ENCODE measurements at places on chromosomes 11 and 22. TPM values are rescaled to one million over a fixed set of nuclear protein-coding genes. Genes with fewer than 3 reads are reported as not detected.

DNA sequence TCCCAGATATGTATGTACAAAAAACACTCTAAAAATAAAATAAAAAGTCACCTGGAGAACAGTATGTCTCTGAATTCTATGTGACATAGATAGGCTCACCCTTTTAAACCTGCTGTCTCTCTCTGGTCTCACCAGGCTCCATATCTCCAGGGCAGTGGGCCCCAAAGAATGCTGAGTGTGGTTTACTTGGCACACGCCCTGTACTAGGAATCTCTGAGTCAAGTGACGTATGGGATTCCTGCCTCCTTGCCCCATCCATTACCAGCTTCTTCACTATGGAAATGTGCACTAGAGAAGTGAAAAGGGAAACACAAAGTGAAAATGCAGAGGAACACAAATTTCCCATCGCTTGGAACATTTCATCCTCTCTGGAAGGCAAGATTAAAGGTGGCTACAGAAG is 722.2 kb upstream of the TENM4 start:
- DNase-seq: no peak

GRCh38 chr11:56923116-56923515 is 65.6 kb upstream of the OR5AK2 start:
- no peak for DNase-seq

DNA sequence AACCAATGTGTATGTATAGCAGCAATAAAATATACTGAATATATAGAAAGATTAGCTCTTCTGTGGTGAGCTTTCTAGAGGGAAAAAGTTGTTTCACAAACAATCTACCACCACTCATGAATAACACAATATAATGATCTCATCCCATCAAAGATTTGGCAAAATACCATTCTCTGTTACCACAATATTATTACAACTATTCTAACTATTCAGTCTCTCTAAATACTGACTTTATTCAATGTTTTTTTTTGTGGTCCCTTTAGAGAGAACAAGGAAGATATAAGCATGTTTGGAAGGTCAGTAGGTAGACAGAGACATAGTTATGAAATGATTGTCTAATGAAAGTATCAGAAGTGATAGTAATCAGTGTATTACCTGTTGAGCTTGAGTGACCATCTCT is 7.8 kb downstream of the CCDC90B start:
- DNase-seq: no peak

DNA sequence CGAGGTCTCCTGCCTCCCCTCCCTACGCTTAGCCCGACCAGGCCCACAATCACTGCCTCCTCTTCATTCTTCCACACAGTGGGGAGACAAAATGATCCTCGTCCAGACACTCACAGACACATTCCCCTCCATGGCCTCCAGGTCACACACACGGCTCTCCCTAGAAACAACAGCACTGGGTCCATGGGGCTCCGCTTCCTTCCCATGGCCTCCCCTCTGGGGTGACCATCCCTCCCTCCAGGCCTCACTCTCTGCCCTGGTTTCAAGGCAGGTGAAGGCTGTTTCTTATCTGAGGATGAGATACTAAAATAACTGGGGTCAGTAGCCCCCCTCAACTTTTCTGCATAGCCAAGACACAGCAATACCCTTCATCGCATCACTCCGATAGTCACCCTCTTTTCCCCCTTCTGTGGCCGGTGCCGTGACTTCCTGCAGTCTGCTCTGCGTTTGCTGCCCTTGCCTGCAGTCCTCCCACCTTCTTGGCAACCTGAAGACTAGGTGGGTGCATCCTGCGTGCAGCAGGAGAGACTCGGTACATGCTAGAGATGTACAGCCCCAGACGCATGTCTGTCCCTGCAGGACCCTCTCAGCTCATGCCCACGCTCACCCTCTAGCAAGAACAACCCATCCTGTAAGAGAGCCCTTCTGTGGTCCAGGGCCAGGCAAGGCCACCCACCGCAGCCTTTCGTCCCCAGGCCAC is 55.8 kb downstream of the CD6 start:
- DNase-seq: no peak

GRCh38 chr22:47016631-47017030 is 254.2 kb downstream of the TBC1D22A start:
- no peak for DNase-seq

DNA sequence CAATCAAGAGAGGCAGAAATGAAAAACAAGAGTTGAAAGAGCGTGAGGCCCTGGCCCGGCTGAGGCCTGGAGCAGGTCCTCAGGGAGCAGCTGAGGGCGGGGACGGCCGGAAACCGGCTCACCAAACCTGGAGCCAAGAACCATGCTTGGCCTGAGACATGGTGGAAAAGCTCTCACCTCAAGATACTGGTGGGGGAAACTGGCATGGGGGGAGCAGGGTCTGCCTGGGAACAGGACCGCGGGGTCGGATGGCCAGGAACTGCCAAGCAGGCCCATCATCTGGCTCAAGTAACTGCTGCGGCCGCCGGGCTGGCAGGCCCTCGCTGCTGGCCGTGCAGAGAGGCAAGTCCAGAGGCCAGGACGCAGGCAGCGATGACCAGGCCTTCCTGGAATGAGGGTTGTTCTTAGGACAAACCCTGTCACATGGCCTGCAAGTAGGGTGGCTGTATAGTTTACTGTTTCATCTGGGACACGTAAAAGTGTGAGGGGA is 18.9 kb upstream of the WNT11 start:
- no peak for DNase-seq

DNA sequence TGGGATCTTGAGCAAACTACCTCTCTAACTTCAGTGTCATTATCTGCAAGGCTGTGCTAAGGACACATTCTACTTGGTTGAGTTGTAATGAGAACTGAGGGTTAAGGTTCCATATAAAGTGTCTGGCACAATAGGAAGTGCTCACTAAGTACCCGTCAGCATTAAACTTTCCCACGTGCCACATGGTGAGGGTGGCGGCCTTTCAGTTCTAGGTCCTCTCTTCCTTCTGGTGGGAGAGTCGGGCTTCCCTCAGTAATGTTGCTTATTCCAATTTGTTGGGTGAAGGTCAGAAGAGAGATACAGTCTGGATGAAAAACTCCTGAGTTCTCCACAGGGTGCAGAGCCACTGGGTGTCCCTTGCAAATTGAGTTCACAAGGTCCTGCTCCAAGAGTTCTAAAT is 4.6 kb upstream of the CD6 start:
- no peak for DNase-seq

GRCh38 chr11:66477263-66478201 is 2.7 kb upstream of the DPP3 start:
- peak; percentile 59 for DNase-seq

Gene SLN
- total RNA-seq: not detected

GRCh38 chr22:33889748-33890147 is 30.5 kb downstream of the LARGE1 start:
- no peak for DNase-seq

- DNase-seq: no peak
Measured at GRCh38 chr11:130369141-130369691, 54.5 kb upstream of the ZBTB44 start.

DNA sequence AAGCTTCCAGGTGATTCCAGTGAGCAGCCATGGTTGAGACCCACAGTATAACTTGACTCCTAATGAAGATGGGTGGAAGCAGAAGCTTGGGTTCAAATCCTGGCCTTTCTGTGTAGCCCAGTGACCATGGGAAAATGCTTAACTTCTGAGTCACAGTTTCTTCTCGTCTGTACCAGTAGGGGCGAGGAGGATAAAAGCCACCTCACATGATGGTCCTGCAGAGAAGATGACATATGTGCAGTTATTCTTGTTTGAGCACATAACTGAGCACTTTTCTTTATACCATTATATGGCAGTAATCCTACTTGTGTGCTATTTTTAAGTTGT is 4.9 kb downstream of the TMEM109 start:
- no peak for DNase-seq

DNA sequence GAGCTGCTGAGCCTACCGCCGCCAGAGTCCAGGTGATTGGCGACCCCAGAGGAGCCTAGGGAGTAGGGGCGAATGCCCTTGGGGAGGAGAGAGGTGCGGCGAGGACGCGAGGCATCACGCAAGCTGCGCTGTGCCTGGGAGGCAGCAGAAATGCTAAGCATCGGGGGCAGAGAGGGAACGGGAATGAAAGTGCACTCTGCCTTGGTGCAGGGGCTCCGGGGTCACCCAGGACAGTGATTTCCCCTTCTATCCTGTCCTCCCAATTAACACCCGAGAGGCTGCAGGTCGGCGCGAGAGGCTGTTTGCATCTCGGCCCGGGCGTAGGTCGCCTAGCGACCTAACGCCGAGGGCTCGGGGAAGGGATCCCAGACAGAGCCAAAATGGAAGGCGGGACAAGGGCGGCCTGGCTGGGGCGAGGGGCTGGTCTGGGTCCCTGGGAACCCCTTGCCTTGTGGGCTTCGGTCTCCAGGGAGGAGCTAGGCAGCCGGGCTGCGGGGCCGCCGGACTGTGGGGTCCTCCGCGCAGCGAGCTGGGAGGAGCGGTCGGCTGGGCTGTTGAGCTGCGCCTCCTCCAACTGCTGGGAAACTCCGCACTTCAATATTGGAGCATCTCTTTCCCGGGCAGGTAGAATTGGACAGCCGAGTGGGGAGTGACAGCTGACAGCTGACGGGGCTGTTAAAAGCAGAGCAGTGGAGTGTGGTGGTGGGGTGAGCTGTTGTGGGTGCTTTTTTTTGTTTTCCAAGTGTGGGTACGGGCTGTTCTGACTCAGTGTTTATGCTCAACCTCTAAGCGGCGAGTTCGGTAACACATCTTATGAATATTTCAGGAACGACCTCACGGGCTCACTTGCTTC is 657 bp downstream of the ELMOD1 start:
- DNase-seq: peak; percentile 79

- DNase-seq: peak; percentile 88
Measured at GRCh38 chr11:35151683-35152280, 12.8 kb downstream of the CD44 start.

DNA sequence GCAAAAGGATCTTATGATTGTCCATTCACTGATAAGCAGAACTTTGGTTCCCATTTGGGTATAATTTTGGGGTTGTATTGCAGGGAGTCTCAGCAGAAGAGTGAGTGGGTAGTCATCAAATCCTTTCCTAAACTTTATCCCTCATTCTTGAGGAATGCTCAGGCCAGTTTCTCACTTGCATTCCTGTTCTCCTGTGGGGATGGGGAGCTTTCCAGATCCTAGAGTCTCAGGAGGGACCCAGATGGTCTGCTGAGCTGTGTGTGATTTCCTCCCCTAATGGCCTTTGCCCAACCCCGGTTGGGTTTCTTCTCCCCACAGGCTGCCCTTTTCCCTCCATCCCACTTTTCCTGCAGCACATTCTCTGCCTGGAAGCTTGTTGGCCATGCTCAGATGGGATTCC is 79.9 kb downstream of the MIAT start:
- DNase-seq: no peak

GRCh38 chr22:39703928-39704639 is 133.5 kb downstream of the CACNA1I start:
- DNase-seq: no peak

- DNase-seq: no peak
Measured at GRCh38 chr11:111236383-111236782, 9.1 kb upstream of the POU2AF2 start.
